Effector CD8-positive, alpha-beta T cell (primary cell): ENCODE measurements at places on chromosomes 2 and 18.

GRCh38 chr2:207782238-207783030 lies 12.7 kb upstream of the FZD5 start:
- DNase-seq, result no peak

- DNase-seq, result no peak
Measured at GRCh38 chr2:25339211-25339674, 2.5 kb downstream of the DNMT3A start.

DNA sequence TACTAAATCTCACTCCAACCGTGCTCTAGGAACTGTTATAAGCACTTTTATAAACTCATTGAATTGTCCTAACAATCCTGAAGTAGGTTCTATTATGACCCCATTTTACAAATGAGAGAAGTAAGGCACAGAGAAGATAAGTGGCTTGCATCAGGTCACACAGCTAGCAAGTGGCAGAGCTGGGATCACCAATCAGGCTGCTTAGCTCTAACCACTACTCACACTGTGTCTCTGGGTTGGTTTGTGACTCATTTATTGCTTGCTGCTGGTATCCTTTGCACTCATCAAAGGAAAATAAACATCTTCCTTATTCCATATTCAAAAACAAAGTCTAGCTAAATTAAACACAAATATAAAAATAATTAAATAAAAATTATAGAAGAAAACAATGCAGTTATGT lies 42.5 kb upstream of the IL1R2 start:
- DNase-seq, result no peak

GRCh38 chr2:238551091-238551490 lies 124.4 kb downstream of the ASB1 start:
- no peak for DNase-seq

DNA sequence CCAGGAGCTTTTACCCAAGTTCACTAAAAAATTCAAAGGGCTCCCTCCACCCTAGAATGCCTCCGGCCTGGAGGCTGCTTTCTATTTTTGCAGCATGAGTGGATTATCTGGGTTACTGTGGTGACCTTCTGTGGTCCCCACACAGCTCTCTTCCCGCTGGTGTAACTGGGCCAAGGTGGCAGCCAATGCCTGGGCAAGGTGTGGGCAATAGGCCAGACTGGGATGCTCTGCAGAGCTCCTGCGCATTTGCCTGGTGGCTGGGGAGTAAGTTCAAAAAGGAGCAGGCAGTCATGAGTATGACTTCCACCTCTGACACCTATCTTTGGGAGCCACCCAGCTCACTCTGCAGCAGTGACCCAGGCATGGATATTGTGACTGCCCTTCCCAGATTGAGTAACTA lies 130.5 kb upstream of the SPRED2 start:
- no peak for DNase-seq

- no peak for DNase-seq
Measured at GRCh38 chr2:9020267-9020666, 16.8 kb upstream of the MBOAT2 start.

DNA sequence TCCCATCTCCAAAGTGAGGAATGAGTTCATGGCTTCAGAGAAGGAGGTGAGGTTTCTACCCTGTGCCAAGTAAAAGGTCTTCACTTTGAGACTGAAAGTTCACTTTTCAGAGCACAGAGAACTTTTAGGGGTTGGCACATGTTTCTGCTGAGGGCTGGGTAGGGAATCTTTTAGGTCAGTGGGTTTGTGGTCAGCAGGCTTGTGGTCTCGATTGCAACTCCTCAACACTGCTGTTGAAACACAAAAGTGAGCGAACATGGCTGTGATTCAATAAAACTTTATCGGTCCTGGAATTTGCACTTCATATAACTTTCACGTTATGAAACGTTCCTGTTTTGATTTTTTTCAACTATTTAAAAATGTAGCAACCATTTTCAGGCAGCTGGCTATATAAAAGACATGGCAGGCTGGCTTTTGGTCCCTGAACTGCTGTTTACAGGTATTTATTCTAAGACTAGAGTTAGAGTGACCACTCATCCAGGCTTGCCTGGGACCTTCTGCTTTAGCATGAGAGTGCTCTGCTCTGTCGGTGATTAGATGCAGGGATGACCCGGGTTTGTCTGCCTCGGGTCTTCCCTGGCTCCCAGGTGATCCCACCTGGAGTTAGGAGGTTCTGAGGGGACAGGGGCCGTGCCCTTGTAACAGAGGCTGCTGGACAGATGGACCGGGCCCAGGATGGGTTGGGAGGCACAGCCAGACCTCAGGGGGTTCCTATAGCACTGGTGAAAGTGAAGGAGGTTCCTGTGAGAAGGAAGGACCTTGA lies 62.7 kb upstream of the TAF1B start:
- DNase-seq, result no peak

DNA sequence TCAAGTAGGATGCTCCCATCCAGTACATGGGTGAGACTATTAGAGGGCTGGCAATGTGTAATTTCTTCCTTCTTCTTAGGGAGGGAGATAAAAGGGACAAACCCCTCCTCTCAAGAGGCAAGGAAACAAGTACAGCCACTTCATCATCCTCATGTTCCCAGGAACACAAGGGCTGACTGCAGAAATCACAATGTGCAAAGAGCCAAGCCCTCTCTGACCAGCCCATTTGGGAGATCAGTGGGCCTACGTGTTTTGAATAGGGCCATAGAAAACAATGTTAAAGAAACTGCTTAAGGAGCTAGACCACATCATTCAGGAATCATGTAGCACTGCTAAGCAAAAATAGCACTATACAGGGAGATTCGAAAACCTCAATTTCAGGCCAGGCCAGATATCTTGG lies 97.4 kb downstream of the ACTR2 start:
- no peak for DNase-seq

DNA sequence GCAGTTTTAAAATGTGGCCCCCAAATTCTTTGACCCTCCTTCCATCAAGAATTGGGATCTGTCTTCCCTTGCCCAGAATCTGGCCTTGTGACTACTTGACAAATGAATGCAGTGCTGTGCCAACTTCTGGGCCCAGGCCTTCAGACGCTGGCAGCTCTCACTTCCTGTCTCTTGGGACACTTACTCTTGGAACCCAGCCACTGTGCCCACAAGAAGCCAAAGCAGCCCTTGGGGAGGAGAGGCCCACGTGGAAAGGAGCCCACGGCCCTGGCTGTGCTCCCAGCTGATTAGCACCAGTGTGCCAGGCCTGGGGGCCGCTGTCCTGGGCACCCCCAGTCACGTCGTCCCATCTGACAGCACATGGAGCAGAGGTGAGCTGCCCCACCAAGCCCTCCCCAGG lies 56.6 kb downstream of the RPL37A start:
- DNase-seq, result no peak

DNA sequence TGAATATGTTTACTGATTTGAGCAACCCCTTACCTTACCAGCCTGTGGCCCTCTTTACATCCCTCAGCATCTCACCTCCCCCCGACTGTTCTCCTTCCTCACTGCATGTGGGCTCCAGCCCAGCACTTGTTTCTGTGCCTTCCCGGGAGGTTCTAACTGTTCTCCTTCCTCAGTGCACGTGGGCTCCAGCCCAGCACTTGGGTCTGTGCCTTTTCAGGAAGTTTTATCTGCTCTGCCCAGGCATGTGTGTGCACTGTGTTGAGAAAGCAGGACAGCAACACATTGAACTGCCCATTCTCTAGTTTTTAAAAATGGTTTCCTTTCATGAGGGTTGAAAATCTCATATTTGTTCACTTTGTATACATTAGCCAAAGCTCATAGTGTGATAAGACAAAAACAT lies 158.4 kb downstream of the ATP9B start:
- DNase-seq, result no peak

GRCh38 chr2:24399434-24400206 lies 39.3 kb upstream of the ITSN2 start:
- no peak for DNase-seq

- no peak for DNase-seq
Measured at GRCh38 chr2:171490577-171490976, 31.7 kb upstream of the CYBRD1 start.

- DNase-seq, result no peak
Measured at GRCh38 chr2:127932199-127932876, 46.6 kb upstream of the AMMECR1L start.

DNA sequence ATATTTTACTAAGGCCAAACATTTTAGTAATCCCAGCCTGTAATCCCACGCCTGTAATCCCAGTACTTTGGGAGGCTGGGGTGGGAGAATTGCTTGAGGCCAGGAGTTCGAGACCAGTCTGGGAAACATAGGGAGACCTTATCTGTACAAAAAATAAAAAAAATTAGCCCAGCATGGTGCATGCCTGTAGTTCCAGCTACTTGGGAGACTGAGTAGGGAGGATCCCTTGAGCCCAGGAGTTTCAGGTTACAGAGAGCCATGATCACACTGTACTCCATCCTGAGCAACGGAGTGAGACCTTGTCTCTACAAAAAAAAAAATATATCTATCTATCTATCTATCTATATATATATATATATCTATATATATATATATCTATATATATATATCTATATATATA lies 19.1 kb downstream of the KLHL23 start:
- no peak for DNase-seq

GRCh38 chr18:76425146-76426131 lies 69.6 kb downstream of the ZNF516 start:
- DNase-seq, result no peak

GRCh38 chr2:176466918-176467452 lies 197.7 kb downstream of the MTX2 start:
- DNase-seq, result no peak

DNA sequence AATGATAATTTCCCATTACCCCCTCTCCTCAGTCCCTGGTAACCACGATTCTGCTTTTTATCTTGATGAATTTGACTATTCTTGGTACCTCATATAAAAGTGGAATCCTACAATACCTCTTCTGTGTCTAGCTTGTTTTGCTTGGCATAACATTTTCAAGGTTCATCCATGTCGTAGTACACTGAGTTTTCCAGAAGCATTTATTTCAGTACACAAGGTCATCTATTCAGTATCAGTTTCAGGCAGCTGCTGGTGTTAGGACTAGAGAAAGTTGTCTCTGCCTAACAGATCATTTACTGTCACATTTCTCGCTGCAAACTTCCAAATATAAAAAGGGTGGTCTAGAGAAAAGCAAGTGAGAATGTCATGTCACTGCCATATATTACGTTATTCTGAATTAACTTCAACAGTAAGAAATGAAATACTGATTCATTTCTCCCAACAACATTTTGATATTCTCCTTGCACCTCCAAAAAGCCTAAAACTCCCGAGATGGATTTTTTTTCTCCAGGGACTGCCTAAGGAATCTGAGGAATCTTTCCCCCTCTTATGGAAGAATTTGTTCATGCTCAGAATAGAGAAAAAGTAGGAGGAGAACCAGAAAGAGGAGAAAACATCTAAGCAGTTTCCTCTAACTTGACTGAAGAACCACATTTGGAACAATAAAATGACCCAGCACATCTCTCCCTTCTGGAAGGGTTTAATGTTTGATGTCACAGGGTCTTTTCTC lies 36.0 kb downstream of the CDK15 start:
- no peak for DNase-seq

GRCh38 chr2:218360453-218360852 lies 3.8 kb downstream of the CATIP start:
- no peak for DNase-seq

- DNase-seq, result no peak
Measured at GRCh38 chr2:71785516-71785981, 332.2 kb downstream of the DYSF start.

DNA sequence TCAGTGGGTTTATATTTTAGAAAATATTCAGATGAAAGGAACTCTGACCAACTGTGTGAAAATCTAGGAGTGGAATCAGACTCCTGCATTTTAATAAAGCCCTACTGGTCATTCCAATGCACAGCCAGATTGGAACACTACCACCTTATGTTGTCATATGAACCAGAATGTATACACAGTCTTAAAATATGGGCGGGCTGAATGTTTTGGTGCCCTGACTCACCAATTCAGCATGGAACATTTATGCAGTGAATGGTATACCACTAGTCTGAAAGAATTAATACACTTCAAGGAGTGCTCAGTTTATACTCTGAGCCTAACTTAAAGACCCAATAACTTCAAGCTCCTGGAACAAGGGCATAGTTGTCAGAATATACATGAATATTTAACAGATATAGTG lies 280.9 kb upstream of the TCF4 start:
- no peak for DNase-seq

DNA sequence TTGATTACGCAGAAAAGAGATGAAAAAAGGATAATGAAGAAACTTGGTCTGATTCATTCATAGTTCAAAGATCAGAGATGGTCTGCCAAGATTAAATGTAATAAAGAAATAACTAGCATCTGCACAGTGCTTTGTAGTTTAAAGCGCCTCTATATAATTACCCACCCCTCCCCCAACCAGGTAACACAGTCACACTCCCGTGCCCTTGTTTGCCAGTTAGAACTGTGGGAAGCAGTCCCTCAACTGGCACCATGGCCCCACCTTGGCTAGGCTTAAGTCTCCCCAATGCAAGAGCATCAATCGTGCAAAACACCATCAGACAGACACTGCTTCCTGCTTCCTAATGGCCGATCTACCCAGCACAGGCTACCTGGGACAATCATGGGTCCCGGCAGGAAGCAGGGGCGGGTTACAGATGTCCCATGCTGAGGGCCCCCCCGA lies 11.6 kb downstream of the ADCY3 start:
- no peak for DNase-seq

GRCh38 chr2:55842046-55842445 lies 81.5 kb downstream of the EFEMP1 start:
- DNase-seq, result no peak

- no peak for DNase-seq
Measured at GRCh38 chr2:15357186-15357585, 203.9 kb downstream of the NBAS start.

DNA sequence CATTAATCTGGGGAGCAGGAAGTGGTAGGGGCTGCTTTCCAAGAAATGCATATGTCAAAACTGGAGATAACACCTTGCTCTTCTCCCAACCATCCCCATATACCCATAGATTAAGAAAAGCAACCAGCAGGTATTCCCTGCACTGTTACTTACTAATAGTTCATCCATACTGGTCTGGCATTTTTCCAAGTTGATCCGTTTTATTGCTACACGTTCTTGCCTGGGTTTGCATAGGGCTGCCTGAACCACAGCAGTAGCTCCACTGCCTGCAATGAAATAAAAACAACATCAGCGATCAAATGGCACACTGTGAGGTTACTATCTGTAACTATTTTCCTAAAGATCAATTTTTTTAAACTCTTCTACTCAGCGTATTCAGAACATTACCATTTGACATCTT lies 65.6 kb downstream of the STK39 start:
- DNase-seq, result no peak

DNA sequence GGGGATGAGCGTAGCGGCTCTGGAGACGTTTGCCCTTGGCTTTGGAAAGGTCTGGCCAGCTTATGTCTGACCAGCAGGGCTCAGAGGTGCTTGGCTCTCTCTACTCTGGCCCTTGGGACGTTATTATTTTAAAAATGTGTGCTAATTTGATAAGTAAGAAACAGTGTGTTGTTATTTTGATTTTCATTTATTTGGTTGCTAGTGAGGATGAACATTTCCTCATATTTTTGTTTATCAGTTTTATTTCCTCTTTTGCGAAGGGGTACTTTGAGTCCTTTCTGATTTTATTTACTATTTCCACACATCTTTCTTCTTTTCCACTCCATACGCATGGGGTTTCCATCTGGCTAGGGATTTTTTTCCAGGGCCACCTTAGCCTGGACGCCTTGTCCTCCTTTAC lies 11.4 kb downstream of the CXCR4 start:
- no peak for DNase-seq

GRCh38 chr2:27369471-27370025 lies 590 bp downstream of the EIF2B4 start:
- no peak for DNase-seq

- DNase-seq, result no peak
Measured at GRCh38 chr2:159275111-159275510, 11.4 kb downstream of the WDSUB1 start.

- DNase-seq, result no peak
Measured at GRCh38 chr2:229270551-229271410, at the start of gene PID1. PID1 (minus strand) TSS chr2:229271287; CDS start chr2:229271043, 244 bp downstream.
